OCI-LY7 (cell line): ENCODE measurements at places on chromosomes 2 and 18. TPM values are rescaled to one million over a fixed set of nuclear protein-coding genes. Genes with fewer than 3 reads are reported as not detected.

DNA sequence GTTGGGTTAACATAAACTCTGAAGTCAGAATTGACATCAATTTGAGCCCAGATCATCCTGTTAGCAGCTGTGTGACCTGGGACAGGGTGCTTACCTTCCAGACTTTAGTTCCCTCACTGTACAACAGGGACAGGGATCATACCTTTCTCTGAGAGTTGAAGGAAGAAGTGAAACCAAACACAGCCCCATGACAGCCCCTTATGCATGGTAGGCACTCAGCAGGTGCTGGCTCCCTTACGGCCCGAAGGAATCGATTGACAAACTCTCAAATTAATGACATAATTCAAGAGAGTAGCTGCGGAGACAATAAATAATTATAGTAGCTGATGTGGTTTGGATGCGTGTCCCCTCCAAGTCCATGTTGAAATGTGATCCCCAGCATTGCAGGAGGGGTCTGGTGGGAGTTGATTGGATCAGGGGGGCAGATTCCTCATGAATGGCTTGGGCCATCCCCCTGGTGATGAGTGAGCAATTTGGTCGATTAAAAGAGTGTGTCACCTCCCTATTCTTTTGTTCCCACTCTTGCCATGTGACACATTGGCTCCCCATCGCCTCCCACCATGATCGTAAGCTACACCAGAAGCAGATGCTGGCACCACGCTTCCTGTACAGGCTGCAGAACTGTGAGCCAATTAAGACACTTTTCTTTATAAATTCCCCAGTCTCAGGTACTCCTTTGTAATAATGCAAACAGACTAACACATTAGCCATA is 72.4 kb downstream of the ODC1 start:
- DNase-seq = peak; percentile 76

- no peak for DNase-seq
Measured at GRCh38 chr2:233525791-233526190, 40.8 kb downstream of the USP40 start.

GRCh38 chr2:70083344-70084156 is 3.7 kb upstream of the PCBP1 start:
- DNase-seq = peak; percentile 79

The ALLC gene
- total RNA-seq = not detected in 2 replicates

The RTP5 gene
- total RNA-seq = not detected in 2 replicates

DNA sequence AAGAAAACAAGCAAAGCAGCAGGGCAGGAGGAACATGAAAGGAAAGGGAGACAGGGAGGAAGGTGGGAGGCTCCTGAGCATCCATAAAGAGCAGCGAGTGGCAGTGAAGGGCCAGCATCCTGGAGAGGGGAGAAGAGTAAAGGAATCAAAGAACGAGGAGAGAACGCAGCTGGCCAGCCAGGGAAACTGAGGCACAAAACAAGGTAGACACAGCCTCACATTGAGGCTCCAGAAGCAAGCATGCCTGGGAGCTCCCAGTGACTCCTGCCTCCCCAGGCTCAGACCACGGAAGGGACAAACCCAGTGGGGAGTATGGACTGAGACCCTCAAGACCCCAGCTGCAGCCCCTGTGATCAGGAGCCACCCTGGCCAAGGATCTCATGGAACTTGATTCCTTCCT is 14.0 kb upstream of the TNS1 start:
- DNase-seq = no peak

GRCh38 chr2:15147591-15147990 is 413.5 kb downstream of the NBAS start:
- no peak for DNase-seq

The CHST9 gene
- total RNA-seq = not detected in 2 replicates

GRCh38 chr18:38576916-38577315 is 1011.3 kb upstream of the CELF4 start:
- no peak for DNase-seq

The KRTCAP3 gene
- 6.9 and 8.3 TPM in 2 replicates for total RNA-seq

DNA sequence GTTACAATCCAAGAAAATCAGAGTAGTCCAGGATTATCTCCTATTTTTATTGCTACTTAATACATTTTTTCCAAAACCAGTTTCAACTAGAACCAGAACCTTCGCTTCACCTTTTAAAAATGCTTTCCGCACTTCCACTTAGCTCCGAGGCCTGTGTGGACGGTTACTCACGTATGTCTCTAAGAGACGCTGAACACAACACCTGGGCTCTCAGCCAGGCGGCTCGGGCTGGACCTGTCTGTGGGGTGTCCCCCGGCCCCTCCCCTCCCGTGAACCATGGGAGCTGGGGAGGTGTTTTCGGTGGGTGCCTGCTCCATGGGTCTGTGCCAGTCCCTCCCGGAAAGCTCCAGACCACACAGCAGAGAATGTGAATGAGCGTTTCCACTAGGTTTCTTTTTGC is 223.8 kb downstream of the GLI2 start:
- no peak for DNase-seq

The TUBB8B gene
- not detected in 2 replicates for total RNA-seq

The PRKAG3 gene
- not detected in 2 replicates for total RNA-seq

The CPS1 gene
- total RNA-seq = 0.20 and 0.27 TPM in 2 replicates

DNA sequence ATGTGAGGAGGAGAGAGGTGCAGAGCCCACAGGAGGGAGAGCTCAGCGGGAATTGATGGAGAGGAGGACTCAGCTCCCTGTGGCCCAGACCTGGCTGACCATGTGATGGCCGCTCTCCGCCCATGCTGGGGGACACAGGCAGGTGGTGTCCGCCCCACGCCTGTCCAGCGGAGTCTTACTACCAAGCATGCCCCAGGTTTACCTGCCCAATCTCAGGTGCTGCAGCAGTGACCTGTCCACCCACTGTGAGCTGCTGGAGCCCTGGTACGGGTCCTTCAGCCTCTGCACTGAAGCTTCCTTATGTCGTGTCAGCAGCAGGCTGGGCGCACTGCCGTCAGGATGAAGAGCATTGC is 170.8 kb downstream of the RTP5 start:
- no peak for DNase-seq

The KLHL30 gene
- total RNA-seq = 1.7 and 1.9 TPM in 2 replicates

- peak; percentile 61 for DNase-seq
Measured at GRCh38 chr2:196131949-196132925, 39.1 kb downstream of the STK17B start.

- no peak for DNase-seq
Measured at GRCh38 chr2:149513461-149513860, 74.1 kb downstream of the MMADHC start.

DNA sequence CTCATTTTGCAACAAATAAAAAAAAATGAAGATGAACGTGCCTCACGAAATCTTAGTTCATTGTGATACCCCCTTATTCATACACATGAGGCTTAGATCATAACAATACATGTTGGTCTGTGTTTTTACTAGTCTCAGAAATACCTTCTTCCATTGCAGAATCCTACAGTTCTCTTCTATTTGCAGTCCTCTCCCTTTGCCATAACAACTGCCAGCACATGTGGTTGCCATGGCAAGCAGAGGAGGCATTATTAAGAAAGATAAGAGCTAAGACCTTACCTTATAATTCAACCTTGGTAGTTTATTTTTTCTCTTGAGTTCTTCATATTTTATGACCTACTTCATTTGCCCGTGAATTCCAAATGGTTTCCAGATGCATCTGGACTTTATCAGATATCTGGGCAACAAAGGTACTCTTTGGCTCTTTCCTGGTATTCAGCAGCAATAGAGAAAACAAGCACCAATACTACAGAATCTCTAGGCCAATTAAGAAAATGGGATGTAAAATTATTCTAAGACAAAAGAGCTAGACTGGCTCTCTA is 524.0 kb downstream of the CMPK2 start:
- peak; percentile 39 for DNase-seq

The GPAT2 gene
- not detected in 2 replicates for total RNA-seq

The VWA3B gene
- total RNA-seq = not detected in 2 replicates

- no peak for DNase-seq
Measured at GRCh38 chr2:138415985-138416384, 85.6 kb upstream of the SPOPL start.

DNA sequence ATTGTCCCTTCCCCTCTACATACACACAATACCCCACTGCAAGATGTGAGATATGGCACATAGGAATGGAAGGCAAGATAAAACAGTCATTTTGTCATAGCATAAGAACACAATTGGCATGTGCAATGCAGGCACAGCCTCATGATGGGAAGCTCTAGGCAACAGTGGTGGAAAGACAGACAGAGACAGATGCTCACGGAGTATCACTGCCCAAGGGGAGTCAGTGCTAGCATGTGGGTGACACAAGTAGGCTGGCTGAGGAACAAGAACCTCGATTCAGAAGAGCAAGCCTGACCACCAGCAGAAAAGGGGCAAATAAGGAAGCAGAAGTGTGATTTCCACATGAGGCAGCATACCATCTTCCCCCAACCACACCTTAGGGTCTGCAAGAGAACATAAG is 323.6 kb downstream of the PAX3 start:
- no peak for DNase-seq

GRCh38 chr2:96396602-96397001 is 61.0 kb downstream of the NCAPH start:
- DNase-seq = no peak

The AGAP1 gene
- not detected in 2 replicates for total RNA-seq

The SERPINB11 gene
- not detected in 2 replicates for total RNA-seq

DNA sequence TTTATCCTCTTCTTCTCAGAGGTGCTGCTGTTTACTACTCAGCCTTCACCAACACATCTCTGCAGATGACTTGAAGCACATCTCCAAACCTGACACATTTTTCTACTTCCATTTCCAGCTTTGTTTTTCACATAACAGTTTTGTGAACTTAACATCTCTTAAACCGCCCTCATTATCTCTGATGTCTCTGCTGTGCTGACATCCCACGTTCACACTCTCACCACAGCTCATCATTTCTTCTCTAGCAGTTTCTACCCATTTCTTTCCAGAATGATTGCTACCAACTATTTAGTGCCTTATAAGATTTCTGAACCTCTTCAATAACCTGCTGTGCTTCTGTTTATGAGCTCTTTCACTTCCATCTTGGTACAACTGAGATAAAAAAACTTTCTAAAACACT is 238.0 kb downstream of the PTPRM start:
- DNase-seq = no peak

DNA sequence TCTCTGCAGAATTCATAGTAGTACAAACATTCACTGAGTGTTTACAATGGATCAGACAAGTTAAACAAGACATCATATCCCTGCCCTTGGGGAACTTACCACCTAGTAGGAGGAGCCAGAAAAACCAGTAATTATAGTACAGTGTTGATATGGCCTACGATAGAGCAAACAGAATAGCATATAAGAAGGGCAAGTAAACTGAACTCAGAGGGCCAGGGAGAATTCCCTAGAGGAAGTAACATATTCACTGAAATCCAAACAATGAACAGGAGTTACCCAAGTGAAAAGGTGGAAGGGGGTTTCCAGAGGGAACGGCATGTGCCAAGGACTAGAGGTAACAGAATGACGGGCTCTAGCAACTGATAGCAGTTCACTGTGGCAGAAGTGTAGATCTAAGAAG is 34.1 kb downstream of the NHEJ1 start:
- no peak for DNase-seq

GRCh38 chr2:9085353-9085752 is 81.9 kb upstream of the MBOAT2 start:
- DNase-seq = no peak

DNA sequence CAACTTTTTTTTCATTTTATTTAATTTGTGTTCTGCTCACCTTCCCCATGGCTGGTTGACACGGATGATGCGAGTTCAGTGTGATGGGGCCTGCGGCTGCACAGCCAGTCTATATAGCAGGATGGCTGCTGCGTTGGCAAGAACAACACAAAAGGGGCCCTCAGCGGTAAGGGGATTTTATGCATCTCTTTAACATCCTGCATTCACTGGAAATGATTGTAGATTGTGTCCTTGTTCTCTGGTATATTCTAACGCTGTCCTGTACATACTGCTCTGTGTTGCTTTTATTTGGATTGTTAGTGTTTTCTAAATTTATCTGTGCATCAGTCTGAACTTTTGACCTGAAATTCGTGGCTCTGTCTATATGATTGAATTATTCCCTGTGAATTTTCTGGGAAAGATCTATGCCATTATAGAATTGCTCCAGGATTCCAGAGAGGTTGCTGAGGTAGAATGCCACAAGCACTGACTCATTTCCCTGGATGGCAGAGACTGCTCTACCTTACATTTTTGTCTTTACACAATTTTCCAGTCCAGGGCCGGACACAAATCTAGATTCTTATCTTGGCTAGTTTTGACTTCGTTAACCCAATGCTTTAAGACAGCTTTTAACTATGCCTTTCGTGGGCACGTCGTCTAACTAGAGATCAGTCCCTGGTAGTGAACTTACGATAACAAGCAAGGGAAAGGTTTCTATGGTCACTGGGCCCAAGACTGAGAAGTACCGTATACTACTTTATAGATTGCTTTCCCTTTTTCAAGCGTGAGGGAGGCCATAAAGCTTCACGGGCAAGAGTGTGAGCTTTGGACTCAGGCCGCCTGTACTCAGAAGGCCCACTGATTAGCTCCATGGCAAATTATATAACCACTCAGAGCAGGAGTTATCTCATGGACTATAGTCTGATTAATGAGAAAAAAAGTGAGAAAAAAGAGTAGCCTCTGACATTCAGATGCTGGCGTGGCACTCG is at the start of gene CRYGC:
Gene CRYGC (minus strand): TSS at position 85 of the 968 bp plus-strand sequence. CDS start 36 bp downstream, at position 49.
- no peak for DNase-seq

The VSNL1 gene
- not detected in 2 replicates for total RNA-seq

The DSG3 gene
- total RNA-seq = not detected in 2 replicates

The ZSWIM2 gene
- total RNA-seq = not detected in 2 replicates

DNA sequence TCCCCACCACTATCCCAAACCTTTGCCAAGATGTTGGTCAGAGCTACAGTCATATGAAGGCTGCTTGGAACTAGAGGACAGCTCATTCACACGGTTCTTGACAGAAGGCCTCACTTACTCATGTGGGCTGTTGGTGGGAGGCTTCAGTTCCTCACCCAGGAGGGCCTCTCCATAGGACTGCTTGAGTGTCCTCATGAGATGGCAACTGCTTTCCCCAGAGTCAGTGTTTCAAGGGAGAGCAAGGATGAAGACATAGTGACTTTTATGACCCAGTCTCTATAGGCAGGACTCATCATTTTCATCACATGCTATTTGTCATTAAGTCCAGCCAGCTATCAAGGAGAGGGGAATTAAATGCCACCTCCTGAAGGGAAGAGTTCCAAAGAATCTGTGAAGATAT is 33.4 kb upstream of the OLA1 start:
- DNase-seq = no peak
